ENCODE measurements at places on chromosomes 7 and 10. TPM values are rescaled to one million over a fixed set of nuclear protein-coding genes. Genes with fewer than 3 reads are reported as not detected.

Gene PDE6C
- total RNA-seq = not detected

Gene GSAP
- total RNA-seq = 6.8 TPM

GRCh38 chr7:98285157-98286092 is 3.9 kb downstream of the BRI3 start:
- no peak for DNase-seq

- DNase-seq = no peak
Observed at GRCh38 chr10:81873231-81873931, 1.6 kb upstream of the NRG3 start.

DNA sequence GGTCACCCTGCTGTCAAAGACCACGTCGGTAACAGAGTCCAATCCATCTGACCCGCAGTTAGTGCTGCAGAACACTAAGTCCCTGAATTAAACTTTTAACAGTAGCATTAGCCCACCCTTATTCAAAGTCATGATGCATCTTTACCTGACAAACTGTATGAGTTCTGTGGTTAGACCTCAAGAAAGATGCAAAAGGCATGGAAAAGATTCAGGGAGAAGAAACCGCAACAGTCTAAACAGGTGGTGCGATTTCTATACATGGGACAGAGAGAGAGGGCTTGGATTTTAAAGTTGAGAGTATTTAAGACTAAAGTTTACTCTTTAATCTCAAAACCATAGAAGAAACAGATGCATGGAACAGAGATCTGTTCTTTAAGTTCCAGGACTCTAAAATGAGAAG is 103.3 kb upstream of the NFE2L3 start:
- no peak for DNase-seq

DNA sequence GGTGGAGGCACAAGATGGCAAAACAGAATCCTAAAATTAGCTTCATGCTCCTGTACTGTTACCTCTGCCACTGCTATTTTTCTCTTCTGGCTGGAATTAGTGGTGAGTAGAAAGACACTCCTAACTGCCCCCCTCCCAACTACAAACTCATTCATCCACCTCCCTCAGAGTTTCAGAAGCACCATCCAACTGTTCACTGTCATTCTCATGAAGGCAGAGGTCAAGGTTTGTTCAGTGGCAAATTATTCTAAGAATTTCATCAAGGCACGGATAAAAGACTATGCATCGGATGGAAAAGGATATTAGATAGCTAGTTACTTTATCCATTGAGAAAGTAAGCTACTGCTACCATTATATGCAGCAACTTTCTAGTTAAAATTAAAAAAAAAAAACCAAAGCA is 59.7 kb downstream of the LRGUK start:
- no peak for DNase-seq
